ENCODE measurements at places on chromosomes 1 and 21.
A peak's percentile ranks its signal among the peaks of the same experiment; 100 is the strongest.

- no peak for DNase-seq
Observed at GRCh38 chr1:241677201-241677600, 25.1 kb downstream of the WDR64 start.

DNA sequence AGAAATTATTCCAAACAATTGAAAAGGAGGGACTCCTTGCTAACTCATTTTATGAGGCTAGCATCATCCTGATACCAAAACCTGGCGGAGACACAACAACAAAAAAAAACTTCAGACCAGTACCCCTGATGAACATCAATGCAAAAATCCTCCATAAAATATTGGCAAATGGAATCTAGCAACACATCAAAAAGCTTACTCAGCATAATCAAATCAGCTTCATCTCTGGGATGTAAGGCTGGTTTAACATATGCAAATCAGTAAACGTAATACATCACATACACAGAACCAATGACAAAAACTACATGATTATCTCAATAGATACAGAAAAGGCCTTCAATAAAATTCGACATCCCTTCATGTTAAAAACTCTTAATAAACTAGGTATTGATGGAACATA lies 440.1 kb downstream of the NUF2 start:
- DNase-seq = no peak

DNA sequence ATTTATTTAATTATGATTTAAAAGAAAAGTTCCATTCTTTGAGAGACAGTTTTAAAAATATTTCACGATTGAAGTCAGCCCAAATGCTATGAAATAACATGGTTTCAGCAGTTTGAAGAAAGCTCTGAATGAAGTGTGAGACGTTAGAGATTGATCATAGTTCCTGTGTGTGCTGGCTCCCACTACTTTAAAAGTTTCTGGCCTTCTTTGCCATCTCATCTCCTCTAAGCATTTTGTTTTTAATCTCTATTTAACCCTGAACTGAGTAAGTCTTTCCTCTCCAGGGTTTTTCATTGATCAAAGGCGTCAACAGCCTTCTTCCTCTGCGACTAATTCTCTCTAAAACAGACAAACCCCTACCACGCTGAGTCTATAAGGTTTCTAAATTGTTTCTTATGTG lies 225.3 kb upstream of the B3GALT2 start:
- DNase-seq = no peak

GRCh38 chr1:76381450-76382097 lies 307.0 kb downstream of the ST6GALNAC3 start:
- no peak for DNase-seq

GRCh38 chr21:16137106-16137505 lies 407.3 kb downstream of the USP25 start:
- no peak for DNase-seq

GRCh38 chr1:246043556-246043955 lies 463.5 kb downstream of the SMYD3 start:
- DNase-seq = no peak

DNA sequence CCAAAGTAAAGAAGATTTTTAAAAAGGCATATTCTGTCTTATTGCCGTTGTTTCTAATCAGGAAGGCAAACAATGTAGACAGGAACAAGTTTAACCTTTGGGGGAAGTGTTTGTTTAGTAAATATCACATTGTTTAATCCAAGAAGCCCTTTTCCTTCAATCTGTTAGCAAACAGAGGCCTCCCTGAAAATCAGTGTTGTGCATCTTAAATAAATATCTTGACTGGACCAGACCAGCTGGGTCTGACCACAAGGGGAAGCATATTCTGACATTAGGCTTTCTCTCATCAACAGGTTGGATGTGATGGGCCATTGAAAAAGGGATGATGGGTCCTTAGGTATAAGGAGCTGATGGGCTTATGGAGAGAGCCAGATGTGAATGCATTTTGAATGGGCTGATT lies 81.8 kb upstream of the SGIP1 start:
- no peak for DNase-seq

DNA sequence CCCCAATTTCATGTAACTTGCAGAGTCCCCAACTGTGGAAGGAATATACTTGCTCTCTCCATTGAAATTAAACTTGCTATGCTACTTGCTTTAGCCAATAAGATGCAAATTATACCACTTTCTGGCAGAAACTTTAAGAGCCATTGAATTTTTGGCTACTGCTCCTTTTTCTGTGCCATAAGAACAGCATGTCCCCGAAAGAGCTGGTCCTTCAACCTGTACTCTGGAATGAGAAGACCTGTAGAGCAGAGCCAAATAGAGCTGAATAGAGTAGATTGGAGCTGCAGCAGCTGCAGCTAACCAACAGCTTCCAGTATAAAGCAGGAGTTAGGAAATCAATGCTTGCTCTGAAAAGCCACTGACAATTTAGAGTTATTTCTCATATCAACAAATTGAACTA lies 472.3 kb upstream of the B3GALT2 start:
- no peak for DNase-seq

DNA sequence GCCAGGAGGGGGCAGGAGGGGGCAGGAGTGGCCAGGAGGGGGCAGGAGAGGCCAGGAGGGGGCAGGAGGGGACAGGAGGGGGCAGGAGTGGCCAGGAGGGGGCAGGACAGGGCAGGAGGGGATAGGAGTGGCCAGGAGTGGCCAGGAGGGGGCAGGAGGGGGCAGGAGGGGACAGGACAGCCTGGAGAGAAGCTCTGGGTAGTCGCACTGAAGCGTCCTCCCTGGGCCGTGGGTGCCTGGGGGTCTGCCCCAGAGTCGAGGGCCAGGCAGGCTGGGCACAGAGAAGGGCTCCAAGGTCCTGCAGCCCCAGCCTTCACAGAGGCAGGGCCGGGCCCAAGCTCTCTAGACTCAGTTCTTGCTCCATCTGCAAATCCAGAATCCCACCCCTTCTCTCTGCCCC lies 22.9 kb downstream of the MEGF6 start:
- DNase-seq = no peak

- DNase-seq = no peak
Observed at GRCh38 chr1:29971703-29972102, 735.4 kb downstream of the PTPRU start.

- peak; percentile 69 for DNase-seq
Observed at GRCh38 chr1:921011-921837, 2.5 kb upstream of the SAMD11 start.

DNA sequence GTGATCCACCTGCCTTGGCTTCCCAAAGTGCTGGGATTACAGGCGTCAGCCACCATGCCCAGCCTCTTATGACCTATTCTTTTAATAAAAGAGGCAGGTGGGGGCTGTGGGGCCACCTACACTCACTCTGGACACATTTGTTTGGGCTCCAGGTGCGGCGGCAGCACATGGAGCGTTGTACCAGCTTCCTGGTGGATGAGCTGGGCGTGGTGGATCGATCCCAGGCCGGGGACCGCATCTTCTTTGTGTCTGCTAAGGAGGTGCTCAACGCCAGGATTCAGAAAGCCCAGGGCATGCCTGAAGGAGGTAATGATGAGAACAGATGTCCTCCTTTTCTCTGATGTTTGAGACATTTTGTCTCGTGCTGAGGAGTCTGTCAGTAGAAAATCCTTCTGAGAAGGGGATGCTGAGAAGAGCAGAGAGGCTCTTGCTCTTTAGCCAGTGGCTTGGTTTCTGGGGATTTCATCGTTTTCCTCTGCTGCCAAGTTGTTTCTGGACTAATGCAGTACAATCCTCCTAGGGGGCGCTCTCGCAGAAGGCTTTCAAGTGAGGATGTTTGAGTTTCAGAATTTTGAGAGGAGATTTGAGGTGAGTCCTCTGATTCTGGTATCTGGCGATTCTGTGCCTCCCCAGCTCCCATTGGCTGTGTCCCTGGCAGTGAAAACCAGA lies 17.9 kb upstream of the MIIP start:
- DNase-seq = no peak

GRCh38 chr1:47559944-47560695 lies 122.3 kb downstream of the FOXD2 start:
- no peak for DNase-seq

GRCh38 chr1:201631037-201631436 lies 92.1 kb downstream of the NAV1 start:
- DNase-seq = no peak

- peak; percentile 11 for DNase-seq
Observed at GRCh38 chr1:154423304-154423987, 18.3 kb downstream of the IL6R start.

DNA sequence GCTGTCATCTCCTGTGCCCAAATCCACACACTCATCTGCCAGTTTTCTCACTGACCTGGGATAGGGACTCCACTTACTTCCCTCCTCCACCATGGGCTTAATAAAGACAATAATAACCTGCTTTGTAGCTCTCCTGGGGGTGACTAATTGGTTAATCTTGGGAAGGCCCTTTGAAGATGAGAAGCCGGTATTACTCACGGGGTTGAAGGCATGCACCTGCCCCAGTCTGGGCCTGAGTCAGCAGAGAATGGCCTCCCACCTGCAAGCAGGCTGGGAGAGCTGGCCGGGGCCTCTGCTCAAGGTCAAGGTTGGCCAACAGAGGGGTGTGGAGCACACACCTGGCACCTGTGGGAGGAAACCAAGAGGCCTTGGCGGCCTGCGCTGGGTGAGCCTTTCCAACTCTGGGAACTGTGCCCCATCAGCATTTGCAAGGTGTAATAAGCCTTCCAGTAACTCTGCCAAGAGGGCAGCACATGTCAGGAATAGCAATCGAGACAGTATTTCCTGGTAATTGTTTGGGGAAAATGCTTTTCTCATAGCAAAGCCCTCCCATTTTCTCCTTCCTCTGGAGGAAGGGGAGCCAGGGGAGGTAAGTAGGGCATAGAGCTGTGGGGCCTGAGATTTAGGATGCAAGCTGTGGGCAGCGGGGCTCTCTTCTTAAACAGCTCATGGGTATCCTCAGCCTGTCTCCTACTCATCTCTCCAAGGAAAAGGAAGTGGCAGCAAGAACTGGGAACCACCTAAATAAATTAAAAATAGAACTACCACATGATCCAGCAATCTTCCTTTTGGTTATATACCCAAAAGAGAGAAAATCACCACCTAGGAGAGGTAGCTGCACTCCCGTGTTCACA lies 49.0 kb downstream of the TOMM20 start:
- peak; percentile 81 for DNase-seq

- DNase-seq = no peak
Observed at GRCh38 chr1:114509596-114510273, 1.3 kb downstream of the TRIM33 start.

DNA sequence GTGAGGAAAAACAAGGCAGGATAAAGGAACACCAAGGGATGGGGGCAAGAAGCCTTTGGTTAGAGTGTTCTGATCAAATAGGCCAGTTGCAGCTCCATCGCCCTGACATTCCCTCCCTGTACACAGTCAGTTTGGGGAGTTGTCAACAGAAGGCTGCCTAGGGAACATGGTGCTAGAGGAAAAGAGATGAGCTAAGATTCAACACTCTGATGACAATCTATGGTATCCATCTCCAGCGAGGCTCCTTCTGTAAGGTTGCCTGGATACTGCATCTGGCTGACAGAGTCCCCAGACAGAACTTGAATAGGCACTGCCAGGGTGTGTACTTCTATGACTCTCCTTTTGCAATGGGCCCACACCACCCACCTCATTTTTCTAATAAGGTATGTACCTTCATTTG lies 11.2 kb upstream of the SLAMF9 start:
- DNase-seq = no peak

DNA sequence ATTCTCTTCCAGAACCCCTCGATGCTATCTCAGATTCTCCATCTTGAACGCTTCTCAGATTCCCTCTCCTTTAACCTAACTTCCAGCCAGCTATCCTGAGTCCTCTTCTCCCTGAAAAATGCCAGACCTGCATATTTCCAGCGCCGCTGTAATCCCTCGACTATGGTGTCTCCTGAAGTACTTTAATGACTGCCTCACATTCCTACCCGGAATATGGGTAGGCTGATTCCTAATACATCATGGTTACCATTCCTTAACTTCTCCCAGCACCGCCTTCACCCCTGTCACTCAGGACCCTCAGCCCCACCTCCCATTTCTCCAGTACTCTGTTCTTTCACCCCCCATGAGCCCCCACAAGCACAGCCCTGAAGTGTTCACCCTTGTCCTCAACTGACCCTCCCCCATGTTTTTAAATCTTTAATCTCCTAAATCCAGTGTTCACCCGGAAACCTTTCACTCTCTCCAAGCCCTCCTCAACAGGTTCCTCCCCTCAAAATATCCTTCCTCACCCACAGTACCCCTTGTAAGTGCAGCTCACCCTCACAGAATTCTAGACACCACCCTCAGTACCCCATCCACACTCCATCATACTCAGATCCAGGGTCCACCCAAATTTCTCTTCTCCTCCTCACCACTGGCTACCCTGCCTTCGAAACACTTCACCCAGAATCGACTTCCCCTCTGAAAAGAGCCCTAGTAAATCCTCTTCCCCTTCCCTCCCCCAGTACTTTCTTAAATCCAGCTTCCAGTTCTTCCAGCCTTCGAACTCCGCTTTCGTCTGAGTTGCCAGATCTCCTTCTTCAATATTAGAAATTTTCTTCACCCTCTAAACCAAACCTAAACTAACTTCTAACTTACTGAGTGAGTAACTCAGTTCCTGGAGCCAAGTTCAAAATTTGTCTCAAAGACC lies 922 bp downstream of the CPT2 start:
- no peak for DNase-seq

DNA sequence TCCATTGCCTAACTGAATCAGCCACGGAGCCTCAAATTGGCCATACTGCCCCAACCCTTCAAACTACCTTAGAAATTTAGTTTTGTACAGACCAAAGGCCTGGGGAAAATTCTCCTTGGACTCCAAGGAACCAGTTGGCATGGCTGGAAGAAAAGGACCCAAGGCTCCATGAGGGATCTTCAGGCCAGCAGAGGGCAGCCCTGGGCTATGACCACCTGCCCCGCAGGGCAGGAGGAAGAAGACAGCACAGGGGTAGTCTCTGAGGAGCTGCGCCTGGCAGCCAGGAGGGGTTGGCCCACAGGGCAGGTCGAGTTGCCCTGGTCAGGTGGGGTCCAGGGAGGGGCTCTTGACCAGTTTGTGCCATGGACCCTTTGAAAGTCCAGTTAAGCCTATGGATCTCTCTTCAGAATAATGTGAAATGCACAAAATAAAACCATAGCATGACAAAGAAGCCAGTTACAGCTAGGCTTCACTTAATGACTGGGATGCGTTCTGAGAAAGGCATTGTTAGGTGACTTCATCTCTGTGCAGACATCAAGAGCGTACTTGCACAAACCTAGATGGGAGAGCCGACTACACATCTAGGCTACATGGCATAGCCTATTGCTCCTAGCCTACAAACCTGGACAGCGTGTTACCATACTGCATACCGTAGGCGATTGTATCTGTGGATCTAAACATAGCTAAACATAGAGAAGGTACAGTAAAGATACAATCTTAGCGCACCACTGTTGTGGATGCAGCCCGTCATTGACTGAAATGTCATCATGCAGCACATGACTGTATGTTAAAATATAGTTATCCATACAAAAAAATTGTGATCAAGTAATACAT lies 26.1 kb downstream of the CACNA1S start:
- peak; percentile 79 for DNase-seq

GRCh38 chr1:165501330-165501969 lies 42.4 kb upstream of the LRRC52 start:
- DNase-seq = no peak

DNA sequence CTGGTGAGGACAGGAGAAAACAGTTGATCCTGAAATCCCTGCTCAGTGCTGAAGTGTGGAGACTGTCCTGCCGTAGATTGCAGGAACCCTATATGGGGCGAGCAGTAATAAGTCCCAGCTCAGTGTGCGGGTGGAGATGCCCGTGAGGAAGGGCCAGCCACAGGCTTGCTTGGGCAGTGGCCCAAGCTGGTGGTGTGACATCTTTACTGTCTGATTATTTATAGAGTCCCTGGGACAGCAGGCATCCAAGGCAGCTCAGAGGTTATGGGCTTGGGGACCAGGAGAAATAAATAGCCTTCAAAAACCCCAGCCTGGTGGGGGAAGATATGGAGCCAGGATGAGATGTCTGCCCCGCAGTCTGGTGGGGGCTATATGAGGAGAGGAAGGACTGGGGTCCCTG lies 170.7 kb upstream of the POU3F1 start:
- no peak for DNase-seq

Measured in lower lobe of right lung (tissue), 2 donors.